HAP-1 (cell line): ENCODE measurements at places on chromosomes 3 and 15.

GRCh38 chr3:39132096-39133092 lies 21.0 kb downstream of the CSRNP1 start:
- no peak for DNase-seq

DNA sequence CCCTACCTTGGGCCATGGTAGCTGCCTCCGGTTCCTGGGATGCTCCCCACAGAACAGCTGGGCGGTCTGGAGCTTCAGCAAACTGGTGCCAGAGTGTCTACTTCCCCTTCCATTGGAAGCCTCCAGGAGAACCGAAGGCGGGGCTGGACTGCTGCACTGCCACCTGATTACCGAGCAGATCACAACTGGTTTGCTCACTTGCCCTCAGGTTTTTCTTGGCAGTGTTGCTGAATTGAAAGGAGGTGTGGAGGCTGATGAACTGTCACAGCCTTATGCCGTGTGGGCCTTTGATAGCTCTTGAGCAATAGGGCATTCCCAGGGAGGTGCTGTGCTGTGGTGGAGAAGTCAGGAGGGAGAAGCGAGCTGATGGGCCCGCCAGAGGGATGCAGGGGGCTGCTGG lies at the start of gene TGM5:
TGM5 (minus strand) TSS at position 95 of the 400 bp plus-strand sequence; CDS start at position 16, 79 bp downstream.
- DNase-seq: no peak

- DNase-seq: no peak
Observed at GRCh38 chr3:145183261-145183660, 977.7 kb downstream of the PLOD2 start.

- no peak for DNase-seq
Observed at GRCh38 chr15:91967935-91968606, 114.6 kb downstream of the SLCO3A1 start.

DNA sequence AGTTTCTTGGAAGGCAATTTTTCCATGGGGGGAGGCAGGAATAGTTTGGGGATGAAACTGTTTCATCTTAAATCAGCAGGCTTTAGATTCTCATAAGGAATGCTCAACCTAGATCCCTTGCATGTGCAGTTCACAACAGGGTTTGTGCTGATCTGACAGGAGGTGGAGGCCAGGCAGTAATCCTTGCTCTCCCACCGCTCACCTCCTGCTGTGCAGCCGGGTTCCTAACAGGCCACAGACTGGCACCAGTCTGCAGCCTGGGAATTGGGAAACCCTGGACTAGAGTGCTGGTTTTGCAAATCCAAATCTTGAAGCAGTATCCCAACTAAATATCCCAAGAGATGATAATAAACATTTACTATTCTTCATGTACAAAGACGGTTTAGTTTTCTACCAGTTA lies 256.3 kb upstream of the TMCO5A start:
- DNase-seq: no peak

DNA sequence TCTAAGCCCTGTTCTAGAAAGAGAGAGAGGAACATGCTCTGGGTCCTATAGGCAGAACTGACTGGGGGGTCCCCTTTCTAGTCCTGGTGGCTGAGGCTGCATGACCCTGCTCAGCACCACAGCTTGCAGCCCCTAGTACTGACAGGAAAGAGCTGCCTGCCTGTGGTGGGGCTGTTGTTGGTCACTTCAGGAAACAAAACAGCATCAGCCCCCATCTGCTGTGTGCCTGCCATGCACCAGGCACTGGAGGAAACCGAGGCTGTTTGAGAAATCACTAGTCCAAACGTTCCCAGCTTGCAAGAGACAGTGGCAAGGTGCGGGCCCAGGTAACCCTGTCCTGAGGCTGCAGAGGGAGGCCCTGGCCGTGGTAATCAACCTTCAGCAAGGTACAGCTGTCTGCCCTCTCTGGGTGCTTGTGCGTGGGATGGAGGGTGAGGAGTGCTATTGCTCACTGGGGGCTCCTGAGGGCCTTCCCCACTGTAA lies 90.6 kb downstream of the IQSEC1 start:
- no peak for DNase-seq
